ENCODE measurements at places on chromosomes 4 and X.
A peak's percentile ranks its signal among the peaks of the same experiment; 100 is the strongest.

GRCh38 chrX:132831336-132831973 is 127.0 kb downstream of the HS6ST2 start:
- no peak for DNase-seq

GRCh38 chr4:88442689-88443191 is 14.2 kb upstream of the HERC5 start:
- no peak for DNase-seq

- DNase-seq: no peak
Observed at GRCh38 chr4:184347251-184348239, 126.8 kb downstream of the IRF2 start.

DNA sequence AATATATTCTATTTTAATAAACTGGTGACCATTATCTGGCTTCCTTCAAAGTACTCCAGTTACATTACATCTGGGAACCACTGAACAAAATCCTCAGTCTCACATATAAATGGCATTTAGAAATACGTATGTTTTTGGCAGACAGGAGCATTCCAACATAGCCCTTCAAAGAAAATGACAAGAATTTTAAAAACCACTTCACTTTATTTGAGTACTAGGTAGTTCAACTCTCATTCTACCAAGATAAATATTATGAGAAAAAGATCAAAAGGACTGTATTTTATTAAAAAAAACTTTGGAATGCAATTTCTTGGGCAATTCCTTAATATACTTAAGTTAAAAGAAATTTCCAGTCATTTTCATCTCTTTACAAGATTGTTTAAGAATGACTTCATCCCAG is 17.6 kb downstream of the TNIP3 start:
- no peak for DNase-seq

DNA sequence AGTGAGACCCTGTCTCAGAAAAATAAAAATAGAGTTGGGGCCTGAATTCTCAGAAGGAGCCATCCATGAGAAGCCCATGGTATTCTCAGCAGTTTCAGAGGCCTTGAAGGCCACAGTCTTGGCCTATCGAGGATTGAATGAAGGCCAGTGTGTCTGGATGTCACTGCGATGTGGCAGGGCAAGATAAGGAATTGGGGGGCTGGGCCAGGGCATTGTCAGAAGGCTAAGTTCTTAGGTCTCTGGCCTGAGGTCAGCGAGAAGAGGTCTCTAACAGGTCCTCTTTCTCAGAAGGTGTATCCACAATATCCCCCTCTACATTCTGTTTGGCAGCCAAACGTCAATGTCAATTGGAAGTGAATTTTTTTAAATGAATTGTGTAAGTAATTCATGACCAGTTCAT is 5.7 kb downstream of the ZNF275 start:
- no peak for DNase-seq

- DNase-seq: no peak
Observed at GRCh38 chrX:151000861-151001331, 17.8 kb downstream of the HMGB3 start.

GRCh38 chr4:184784628-184785257 is 41.0 kb downstream of the ACSL1 start:
- DNase-seq: no peak

DNA sequence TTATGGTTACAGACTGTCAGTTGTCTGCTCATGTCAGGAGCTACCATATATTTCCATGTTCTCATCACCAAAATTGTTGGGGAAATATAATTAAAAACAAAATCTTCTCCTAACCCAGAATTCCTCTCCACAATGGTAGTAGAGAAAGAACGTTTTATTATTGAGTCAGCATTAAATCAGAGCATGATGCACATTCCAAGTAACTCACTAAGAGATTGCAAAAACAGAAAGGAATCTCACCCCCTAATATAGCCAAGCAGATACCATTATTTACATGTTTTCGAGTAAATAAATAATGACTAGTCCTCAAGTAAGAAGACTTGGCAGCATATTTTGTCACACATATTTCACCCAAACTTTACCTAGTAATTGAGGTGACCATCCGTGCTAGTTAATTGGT is 36.2 kb upstream of the ARHGEF6 start:
- no peak for DNase-seq

GRCh38 chr4:88570001-88570400 is 22.3 kb upstream of the HERC3 start:
- no peak for DNase-seq

- no peak for DNase-seq
Observed at GRCh38 chr4:26842911-26843310, 17.7 kb upstream of the STIM2 start.

DNA sequence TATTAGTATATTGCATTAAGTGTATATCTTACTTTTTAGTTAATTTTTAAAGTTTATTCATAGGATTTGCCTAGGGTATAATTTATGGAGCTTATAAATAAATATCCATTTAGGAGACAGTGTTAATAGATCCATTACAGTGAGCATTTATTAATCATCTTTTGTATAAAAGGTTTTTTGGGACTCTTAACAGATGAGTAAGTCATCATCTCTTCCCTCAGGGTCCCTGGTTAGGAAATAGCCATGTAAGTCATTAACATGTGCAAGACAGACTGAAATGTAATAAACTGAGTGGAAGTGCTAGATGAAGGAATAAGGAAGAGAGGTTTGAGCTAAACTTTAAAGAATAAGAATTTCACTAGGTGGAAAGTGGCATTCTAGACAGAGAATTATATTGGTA is 69.2 kb downstream of the PAQR3 start:
- DNase-seq: no peak

DNA sequence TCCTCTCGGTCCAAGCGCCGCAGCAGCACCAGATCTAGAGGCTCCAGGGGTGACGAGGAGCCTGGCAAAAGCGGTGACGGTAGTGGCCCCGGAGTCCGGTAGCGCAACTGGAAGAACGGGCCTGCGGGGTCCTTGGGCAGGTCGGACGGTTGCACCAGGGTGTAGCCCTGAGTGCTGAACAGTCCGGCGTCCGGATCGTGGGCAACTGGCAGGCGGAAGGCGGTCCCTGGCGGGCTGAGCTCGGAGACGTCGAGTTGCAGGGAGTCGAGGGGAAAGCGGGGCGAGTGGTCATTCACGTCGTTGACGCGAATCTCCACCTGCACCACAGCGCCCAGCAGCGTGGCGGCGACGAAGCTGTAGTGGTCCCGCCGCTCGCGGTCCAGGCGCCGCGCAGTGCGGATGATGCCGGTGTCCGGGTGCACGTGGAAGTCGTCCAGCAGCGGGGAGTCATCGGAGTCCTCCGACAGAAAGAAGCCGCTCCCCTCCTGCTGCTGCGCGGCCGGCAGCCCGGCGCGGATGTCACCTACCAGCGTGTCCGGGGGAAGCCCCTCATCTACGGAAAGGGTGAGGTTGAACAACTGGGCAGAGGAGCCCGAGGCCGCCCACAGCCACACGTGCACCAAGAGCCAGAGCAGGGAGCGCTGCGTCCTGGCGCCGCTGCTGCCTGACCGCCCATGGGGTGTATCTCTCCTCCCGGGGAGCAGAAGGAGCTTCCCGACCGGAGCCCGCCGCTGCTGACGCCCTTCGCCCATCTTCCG is 837 bp downstream of the DCHS2 start:
- DNase-seq: no peak

- no peak for DNase-seq
Observed at GRCh38 chr4:124534131-124534530, 178.4 kb downstream of the ANKRD50 start.

GRCh38 chr4:3814053-3814570 is 47.9 kb downstream of the ADRA2C start:
- no peak for DNase-seq

- DNase-seq: no peak
Observed at GRCh38 chrX:120462370-120462769, 6.7 kb downstream of the LAMP2 start.

DNA sequence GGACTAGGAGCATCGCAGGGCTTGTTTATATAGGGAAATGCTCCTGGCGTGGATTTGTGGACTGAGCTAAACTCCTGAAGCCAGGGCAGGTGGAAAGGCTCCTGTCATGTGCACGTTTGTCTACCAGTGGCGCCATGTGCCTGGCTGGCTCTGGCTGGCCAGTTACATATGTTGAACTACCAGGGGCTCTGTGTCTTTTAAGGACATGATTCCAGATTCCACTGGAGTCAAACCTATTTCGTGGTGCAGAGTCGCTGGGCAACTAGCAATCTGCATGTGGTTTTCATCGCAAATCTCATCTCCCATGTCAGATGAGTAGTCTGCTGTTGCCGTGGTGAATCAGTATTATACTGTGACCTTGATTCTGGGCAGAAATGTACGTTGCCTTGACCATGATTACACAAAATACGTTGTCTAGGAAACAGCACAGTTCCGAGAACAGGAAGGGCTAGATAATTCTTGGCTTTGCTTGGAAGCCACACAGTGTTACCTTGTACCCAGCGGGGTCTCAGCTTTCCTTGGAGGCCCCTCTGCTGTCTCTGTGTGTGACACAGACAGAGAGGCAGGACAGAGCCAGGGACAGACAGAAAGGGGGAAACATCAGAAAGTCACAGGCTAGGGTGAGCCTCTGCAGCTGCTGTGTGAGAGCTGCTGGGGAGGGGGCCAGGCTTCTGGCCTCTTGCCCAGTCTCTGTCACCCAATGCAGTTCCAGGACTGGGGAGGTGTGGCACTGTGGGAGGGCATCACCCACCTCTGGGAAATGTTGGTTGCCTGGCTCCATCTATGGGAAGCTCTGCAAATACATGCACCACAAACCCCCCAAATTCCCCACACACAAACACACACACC is 19.2 kb downstream of the PNMA6E start:
- peak; percentile 2 for DNase-seq

GRCh38 chr4:42906891-42907759 is 14.6 kb downstream of the GRXCR1 start:
- no peak for DNase-seq

DNA sequence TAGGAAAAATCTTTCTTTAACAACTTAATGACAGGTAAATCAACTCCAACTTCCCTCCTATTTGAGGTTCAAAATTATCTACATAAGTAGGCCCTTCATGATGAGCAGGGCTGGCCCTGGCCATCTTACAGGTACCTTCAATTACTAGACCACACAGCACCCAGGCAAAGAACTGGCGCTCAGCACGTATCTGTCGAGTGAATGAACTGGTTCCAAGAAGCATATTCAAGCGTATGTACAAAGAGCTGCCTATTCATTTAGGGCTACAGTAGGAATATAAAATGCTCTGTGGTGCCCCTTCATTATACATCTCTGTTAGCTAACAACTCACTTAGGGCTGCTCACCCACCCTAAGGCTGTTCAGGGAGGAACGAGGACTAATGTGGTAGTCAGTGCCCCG is 48.0 kb downstream of the TSPAN5 start:
- DNase-seq: no peak

All from activated CD4-positive, alpha-beta T cell treated with anti-CD3 and anti-CD28 coated beads, Interleukin-2, amount 50 U/mL, for 1 hour (primary cell).